Breast epithelium (tissue), 4 donors: ENCODE measurements at places on chromosomes 2 and 18.

DNA sequence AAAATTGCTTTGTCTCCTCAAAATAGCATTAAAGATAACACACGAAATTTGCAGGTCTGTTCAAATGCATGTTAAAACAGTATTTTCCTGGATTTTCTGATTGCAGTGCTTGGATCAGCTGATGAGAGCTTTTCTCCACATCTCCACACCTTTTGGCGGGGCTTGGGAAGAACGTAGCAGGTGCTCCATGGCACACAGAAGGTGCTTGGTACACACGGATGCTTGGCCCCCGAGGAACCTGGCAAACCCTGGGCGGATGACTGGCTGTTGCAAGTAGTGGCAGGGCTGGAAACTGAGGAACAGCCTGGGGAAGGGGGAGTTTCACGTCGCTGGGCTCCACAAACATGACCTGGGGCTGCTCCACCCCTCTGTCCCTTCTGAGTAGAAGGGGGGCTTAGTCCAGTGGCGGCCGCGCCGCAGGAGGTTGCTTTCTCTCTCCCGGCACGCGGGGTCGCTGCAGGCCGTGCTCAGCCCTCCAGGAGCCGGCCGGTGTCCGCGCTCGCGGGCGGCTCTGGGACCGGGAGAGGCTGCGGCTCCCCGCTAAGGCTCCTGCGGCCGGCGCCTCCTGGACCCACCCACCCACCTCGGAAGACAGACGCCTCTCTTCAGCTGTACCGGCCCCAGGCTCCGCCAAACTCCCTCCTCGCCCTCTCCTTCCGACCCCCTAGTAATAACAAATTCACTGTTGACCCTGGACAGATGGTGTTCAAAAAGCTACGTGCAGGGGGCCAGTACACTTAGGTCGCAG, 69.3 kb downstream of the MARCO start:
- no peak for DNase-seq

DNA sequence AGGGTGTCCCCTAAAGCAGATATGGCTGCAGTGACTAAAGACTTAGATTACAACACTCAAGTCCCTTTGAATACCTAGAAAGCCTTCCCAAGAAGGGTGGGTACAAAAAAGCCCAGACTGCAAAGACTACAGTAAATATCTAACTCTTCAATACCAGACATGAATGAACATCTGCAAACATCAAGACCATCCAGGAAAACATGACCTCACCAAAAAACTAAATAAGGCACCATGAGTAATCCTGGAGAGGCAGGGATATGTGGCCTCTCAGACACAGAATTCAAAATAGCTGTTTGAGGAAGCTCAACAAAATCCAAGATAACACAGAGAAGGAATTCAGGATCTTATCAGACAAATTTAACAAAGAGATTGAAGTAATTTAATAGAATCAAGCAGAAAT, 138.2 kb upstream of the OTOS start:
- no peak for DNase-seq

DNA sequence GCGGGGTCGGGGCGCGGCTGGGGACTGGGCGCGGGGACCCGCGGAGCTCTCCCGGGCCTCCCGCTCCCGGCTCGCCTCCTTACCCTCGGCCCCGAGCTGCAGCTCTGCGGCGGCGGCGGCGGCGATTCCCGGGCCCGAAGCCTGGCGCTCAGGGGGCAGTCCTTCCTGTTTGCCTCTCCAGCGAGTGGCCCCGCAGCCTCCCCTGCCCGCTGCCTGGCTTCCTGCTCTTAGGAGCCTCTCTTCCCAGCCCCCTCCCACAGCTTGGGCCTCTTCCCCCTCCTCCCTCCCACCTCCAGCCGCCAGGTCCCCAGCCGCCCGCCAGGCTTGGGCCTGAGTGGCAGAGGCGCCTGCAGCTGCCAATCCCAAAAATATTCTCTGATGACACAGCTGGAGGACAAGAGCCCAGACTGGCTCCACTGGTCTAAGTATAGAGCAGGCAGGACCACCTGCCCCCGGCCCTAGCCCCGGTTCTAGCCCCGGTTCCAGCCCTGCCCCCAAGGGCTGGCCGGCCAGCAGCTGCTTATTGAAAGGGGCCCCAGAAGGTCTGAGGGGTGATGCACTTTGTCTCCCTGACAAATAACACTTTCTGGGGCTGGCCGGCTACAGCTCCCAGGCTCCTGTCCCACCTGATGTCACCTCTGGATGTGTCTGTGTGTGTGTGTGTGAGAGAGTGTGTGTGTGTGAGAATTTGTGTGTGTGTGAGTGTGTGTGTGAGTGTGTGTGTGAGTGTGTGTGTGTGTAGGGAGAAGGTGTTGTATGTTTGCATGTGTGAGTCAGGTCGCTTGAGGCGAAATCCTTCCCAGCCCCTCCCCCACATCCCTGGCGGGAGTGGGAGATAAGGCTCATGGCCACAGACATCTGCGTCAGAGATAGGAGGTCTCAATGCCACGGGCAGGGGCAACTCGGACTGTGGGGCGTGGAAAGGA, at the start of gene OBSL1:
Gene OBSL1, minus strand, starts transcription at position 229 of the 926 bp plus-strand sequence. CDS start 307 bp downstream, outside the sequence.
- DNase-seq: peak; percentile 72

DNA sequence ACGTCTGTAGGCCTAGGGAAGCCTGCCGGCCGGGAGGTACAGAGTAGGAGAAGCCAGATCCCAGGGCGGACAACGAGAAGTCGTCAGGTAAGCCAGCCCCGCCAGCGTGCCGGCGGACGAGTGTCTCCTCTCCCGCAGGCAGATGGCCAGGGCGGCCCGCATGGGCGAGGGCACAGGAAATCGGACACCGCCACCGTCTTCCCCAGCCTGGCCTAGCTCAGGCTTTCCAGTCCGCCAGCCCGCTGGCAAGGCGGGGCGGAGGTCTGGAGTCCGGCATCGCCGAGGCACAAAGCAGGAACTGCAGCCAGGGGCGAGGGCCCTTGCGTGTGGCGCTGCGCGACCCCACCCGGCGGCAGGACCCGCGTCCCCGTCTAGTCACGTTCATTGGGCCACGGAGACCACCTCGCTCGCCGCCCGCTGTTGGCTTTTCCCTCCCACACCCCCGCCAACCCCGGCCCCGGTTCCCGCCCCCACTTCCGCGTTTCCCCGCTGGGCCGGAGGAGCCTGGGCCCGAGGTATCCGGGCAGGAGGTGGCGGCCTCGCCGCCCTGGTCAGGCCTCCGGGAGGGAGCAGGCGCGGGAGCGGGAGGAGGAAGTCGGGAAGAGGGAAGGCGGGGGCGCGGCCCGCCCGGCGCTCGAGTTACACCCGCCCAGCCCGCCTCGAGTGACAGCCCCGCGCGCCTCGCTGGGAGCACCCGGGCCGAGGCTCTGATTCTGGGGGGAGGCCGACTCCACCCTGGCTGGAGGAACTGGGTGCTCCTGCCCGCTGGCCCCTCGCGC, at the start of gene GPD2:
Gene GPD2, plus strand, starts transcription at position 662 of the 779 bp plus-strand sequence. CDS start 39,727 bp downstream, outside the sequence.
- DNase-seq: peak; percentile 91
